ENCODE measurements at places on chromosomes 4 and X.

DNA sequence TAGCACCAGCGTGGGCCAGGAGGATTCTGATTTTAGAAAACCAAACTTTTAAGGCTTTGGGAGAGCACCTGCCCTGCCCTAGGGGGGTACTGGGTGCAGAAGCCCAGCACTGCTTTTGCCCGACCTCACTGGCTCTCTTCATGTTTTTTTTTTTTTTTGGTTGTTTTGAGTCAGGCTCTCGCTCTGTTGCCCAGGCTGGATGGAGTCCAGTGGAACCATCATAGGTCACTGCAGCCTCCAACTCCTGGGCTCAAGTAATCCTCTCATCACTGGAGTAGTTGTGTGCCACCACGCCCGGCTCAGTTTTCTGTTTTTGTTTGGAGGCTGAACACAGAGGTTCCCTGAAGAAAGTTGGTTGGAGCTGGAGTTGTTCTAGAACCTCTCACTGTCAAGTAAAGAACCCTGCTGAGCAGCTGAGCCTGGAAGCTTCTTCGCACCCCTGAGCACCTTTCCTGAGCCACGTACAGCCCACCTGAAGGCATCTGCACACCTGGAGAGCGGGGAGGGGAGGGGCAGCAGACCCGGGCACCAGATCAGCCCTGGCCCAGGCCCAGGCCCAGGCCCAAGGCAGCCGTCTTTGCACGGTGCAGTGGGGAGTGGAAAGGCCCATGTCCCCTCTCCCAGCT is 49.5 kb downstream of the SHROOM2 start:
- DNase-seq: no peak

DNA sequence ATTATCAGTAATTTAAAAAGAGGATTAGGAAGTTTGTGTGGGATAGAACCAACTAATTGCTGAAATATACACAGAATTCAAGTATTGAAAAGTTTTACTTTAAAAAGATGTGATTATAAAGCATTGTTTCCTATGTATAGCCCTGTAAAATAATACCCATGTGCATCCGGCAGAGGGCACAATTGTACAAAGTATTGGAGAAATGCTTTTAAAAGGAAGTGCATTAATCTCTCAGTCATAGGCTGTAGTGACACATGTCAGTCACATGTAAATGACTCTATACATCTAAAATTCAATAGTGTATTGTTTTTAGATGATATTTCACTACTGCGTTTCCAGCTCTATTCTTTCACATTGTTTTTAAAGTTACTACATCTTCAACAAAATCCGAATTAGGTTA is 9.7 kb upstream of the GEMIN8 start:
- peak; percentile 35 for DNase-seq

GRCh38 chrX:21974011-21974385 is 33.5 kb downstream of the SMS start:
- no peak for DNase-seq

DNA sequence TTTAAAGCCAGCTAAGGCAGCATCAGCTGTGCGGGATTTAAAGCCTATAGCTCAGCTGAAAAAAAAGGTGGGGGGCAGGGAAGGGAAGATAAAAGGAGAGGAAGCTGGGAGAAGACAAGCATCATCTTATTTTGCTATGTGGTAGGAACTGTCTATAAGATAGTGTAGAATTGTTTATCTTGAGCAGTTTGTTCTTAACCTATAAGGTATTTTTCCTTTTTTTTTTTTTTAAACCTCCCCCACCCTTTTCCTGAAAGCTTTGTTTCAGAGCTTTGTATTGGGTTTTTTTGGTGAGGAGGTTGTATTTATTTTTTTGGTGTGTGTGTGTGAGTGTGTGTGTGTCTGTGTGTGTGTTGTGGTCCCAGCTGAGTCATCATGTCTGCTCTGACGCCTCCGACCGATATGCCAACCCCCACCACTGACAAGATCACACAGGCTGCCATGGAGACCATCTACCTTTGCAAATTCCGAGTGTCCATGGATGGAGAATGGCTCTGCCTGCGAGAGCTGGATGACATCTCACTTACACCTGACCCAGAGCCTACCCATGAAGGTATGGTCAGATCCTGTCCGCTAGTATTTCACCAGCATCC is 531 bp downstream of the RUFY3 start:
- DNase-seq: no peak

- no peak for DNase-seq
Observed at GRCh38 chr4:151565583-151565982, 156.6 kb downstream of the FHIP1A start.

DNA sequence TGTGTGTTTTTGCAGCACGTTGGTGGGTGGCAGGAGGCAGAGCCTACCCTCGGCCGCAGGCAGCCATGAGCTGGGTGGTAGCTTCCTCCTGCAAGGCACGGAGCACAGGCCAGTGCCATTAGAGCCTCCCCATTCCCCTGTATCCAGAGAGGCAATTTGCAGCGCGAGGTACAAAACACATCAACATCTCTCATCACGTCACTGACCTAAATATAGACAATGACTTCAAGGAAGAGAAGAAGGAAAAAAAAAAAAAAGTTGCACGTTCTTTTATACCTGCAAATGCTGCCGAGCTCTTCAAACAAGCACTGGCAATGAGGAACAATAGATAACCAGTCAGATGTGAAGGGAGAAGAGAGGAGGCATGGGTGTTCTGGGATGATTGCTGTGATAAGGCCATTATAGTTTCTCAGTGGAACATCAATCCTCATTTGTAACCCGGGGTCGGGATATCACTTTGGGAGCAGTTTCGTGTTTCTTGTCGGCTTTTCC is 159.9 kb downstream of the MGST2 start:
- DNase-seq: no peak

GRCh38 chr4:77044461-77045150 is 31.2 kb downstream of the CCNI start:
- peak; percentile 37 for DNase-seq

DNA sequence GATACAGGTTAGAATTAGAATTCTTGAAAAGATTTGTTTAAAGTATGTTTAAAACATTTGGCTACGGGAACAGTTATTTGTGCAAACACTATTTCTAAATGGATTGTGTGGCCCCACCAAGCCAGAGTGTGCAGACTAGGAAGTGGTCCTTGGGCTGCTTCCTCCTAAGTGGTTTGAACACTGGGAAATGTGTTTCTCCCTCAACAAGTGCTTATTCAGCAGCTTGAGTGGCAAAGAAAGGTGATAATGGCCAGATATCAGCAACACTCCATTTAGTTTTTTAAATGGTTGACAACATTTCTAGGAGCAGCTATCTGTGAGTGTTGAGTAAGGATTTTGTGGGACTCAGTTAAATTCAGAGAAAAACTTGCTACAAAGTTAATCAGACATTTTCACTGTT is 141.4 kb upstream of the LNX1 start:
- no peak for DNase-seq

DNA sequence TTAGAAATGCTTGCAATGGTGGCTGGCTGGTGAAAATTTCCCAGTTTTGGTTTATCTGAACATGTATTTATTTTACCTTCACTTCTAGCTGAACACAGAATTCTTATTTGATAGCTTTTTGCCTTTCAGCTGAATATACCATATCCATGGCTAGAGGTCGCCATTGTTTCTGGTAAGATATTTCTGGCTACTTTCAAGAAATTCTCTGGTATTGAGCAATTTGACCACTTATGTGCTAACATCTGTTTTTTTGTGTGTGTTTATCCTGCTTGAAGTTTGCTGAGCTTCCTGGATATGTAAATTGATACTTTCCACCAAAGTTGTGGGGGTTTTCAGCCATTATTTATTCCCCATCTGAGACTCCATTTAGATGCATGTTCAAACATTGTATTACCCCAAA is 75.4 kb downstream of the FBXW7 start:
- DNase-seq: peak; percentile 5

- no peak for DNase-seq
Observed at GRCh38 chrX:85516131-85516530, 136.7 kb upstream of the POF1B start.

- DNase-seq: no peak
Observed at GRCh38 chr4:152591396-152591795, 55.5 kb upstream of the FBXW7 start.

GRCh38 chrX:27086237-27086636 is 376.9 kb downstream of the PPP4R3C start:
- no peak for DNase-seq

GRCh38 chr4:56908206-56909085 is 746 bp downstream of the REST start:
- DNase-seq: peak; percentile 72

GRCh38 chrX:118189000-118189399 is 72.4 kb upstream of the KLHL13 start:
- DNase-seq: no peak

DNA sequence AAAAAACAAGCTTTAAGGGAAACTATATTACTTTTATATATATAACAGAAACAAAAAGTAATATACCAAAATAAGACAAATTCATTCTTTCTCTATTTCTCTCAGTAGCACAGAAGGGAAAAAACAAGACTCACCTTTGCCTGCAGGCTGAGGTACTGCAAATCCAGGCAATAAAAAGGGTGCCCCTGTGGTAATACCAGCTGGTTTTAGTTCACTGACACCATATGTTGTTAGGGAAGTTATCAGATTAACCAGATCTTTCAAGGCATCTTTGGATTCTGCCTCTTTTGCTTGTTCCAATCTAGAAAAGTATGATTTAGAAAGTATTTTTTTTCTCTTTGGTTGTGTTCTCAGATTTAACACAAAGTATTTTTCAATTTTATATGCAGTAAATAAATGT is 139.8 kb downstream of the WDFY3 start:
- no peak for DNase-seq

GRCh38 chrX:72142094-72142793 is 10.5 kb upstream of the RTL5 start:
- peak; percentile 76 for DNase-seq

GRCh38 chrX:106891762-106892460 is 11.2 kb downstream of the RIPPLY1 start:
- no peak for DNase-seq

DNA sequence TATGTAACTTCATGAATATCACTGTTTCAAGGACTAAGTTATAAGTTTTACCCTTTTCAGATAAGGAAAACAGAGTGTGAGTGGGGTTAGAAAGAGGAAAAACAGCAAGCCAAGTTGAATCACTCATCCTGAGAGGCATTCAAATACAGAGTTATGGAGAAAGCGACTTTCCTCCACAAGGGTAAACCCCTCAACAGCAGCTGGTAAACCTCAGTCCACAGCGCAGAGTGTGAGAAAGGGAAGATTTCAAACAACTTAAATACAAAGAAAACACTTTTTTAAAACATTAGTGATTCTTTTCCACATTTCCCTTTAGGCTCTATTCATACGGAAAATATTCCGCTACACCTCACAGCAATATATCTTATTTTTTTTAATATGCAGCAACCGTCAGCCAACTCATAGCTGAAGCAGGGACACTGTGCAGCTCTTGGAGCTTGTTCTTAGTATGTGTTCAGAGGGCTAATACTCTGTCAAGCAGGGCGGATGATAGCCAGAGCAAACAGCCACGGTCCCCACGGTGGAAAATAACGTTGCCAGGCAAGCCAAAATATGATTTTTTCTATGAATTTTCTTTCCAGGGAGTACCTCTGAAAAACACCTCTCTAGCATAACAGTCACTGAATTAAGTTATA is 488.9 kb upstream of the FAT1 start:
- DNase-seq: peak; percentile 29

- DNase-seq: no peak
Observed at GRCh38 chr4:159077702-159078495, 25.0 kb upstream of the RAPGEF2 start.

DNA sequence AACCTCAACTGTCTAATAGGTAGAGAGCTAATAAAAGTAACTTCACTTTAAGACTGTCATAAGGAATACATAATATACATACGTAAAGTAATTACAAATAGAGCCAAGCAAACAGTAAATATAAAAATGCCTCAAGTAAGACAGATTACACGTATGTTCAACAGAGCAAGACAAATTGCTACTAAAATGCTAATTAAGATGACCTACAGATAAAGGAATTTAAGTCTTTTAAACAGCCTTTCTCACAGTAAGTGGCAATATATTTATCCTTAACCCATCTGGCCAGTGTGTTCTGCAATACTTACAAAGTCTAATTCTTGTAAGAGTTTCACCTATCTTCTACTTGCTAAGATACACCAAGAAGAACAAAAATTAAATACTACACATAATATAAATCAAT is 12.7 kb downstream of the G3BP2 start:
- DNase-seq: no peak

DNA sequence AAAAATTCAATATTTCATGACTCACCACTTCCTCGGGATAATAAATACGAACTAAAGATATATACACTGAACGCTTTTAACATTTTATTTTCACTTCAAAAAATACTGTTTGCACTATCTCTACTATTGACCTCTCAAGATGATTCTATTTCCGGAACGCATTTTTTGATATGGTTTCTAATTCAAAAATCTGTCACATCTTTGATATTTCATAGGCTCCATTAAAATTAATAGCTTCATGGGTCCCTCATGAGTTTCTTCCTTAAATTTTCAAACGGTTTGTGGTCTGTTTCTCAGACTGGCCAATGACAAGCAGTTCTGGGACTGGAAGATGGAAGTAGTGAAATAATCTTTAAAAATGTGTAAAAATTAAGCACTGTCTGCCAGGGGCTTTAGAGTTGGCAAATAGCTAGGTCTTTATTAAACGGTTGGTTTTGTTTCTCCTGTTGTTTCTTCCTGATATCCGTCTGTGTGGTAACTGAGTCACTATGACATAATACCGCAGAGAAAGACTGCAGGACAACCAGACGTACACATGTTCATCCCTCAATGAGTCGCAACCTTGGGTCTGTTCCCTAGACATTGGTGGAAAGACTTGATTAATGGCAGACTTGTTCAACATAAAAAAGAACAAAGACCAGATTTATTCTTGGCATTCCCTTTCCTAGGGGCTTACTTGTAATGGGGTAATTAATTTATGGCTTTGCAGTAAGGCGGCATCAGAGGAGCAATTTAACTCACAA is 133.8 kb downstream of the PALLD start:
- DNase-seq: no peak

GRCh38 chrX:102714994-102715393 is 2.7 kb downstream of the GPRASP2 start:
- DNase-seq: no peak
